ENCODE measurements at places on chromosomes 4 and X.

DNA sequence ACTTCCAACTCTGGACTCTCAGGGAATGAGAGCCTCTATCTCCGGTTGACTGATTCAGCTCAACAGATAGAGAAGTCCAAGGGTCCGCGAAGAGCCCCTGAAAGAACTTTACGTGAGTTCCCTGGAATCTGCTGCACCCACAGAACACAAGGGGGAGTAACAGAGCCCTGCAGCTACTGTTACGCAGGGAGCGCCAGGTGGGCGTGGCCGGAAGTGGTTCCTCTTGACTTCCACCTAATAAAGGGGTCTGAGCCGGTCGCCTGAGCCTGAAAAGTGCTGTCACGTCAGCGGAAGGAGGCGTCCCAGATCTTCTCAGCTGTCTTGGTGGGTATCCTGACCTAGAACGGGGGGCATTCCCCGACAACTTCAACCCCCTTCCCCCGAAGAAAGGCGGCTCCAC, at the start of gene MAGEB6:
MAGEB6 (plus strand) TSS at position 237 of the 400 bp plus-strand sequence. CDS start 1,407 bp downstream, outside the sequence.
- no peak for DNase-seq

DNA sequence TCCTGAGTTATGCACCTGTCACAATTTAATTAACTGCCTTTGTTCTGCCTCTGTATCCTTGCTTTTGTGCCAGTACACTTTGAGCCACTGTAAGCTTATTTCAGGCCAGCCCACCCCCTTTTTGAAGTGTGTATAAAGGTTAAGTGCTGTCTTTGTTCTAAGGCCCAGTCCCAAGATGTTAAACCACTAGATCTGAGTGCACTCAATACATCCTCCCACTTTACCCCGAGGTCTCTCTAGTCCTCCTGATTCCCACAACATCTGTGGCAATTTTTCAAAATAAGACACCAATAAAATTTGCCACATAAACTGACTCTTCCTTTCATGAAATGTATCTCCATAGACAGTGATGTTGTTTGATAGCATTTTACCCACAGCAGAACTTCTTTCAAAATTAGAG, 124.1 kb upstream of the SPIN4 start:
- no peak for DNase-seq

DNA sequence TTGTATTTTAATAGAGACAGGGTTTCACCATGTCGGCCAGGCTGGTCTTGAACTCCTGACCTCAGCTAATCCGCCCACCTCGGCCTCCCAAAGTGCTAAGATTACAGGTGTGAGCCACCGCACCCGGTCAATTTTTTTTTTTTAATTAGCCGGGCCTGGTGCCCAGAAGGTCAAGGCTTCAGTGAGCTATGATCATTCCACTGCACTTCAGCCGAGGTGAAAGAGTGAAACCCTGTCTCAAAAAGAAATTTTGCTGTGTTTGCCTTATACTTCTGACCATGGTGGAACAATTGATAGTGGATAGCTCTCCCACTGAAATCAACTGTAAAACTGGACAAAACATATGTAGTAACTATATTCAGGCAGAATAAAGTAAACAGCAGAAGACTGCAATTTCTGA, 24.0 kb upstream of the SMIM14 start:
- no peak for DNase-seq

DNA sequence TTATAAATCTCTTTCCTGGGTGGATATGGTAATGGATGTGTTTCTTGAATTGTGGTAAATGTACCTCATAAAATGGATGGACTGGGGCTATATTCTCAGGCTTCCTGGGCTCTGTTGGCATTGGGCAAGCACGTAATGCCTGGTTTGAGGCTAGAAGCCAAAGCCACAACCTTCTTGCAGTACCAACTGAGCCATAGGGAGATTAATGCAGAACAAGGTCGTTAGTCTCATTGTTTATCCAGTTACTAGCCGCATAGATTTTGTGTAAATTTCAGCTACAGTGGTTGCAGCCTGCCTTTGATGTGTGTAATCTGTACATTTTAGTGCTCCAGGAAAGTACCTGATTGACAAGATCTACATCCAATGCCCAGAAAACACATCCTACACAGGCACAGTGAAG, 7.2 kb upstream of the LEF1 start:
- DNase-seq = no peak

DNA sequence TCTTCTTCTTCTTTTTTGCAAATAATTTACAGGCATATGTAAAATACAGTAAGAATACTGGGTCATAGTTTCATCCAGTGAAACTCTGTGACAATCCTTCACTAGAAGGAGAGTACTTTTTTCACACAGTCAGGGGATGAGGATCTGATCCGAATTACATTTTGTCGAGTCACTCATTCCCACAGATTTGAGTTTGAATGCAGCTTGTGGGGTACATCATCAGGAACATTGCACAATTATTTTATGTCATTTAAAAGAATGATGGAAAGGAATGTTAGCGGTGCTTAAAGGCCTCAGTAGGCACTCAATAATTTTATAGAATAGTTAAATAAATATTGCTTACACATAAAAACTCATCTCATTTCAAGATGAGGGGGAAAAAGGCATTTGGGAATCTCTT, 88.6 kb downstream of the CHRNA9 start:
- no peak for DNase-seq

- DNase-seq = no peak
Measured at GRCh38 chr4:25978327-25978726, 64.3 kb downstream of the SMIM20 start.

DNA sequence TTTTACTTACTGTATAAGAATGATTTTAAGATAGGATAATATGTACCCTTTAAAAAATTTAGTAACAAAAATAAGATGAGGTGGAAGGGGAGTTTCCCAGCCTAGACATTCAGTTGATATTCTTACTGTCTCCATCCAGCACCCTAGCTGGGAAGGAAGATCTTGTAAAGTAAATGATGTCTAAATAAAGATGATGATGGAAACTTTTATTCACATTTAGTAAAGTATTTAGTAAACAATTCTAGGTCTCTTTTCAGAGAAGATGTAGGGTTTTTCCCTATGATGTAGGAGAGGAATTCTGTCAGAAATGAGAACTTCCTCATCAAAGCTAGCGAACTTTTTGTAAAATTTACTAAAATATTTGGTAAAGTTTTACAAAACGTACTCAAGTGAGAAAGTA, 136.8 kb downstream of the RAPGEF2 start:
- DNase-seq = no peak

- no peak for DNase-seq
Measured at GRCh38 chrX:95628796-95629195, 1055.8 kb upstream of the DIAPH2 start.

- DNase-seq = no peak
Measured at GRCh38 chr4:97548943-97549583, 594.2 kb downstream of the STPG2 start.

All from KG1 (cell line).